BJ (cell line): ENCODE measurements at places on chromosomes 2 and 18.

DNA sequence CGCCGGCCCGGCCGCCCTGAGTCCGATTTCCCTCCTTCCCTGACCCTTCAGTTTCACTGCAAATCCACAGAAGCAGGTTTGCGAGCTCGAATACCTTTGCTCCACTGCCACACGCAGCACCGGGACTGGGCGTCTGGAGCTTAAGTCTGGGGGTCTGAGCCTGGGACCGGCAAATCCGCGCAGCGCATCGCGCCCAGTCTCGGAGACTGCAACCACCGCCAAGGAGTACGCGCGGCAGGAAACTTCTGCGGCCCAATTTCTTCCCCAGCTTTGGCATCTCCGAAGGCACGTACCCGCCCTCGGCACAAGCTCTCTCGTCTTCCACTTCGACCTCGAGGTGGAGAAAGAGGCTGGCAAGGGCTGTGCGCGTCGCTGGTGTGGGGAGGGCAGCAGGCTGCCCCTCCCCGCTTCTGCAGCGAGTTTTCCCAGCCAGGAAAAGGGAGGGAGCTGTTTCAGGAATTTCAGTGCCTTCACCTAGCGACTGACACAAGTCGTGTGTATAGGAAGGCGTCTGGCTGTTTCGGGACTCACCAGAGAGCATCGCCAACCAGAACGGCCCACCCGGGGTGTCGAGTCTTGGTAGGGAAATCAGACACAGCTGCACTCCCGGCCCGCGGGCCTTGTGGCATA lies 4.6 kb downstream of the SIX2 start:
- DNase-seq, result no peak

GRCh38 chr2:192773044-192773443 lies 578.3 kb upstream of the TMEFF2 start:
- DNase-seq, result no peak

- DNase-seq, result no peak
These were observed 12.3 kb upstream of the POLI start for GRCh38 chr18:54257015-54257414.

DNA sequence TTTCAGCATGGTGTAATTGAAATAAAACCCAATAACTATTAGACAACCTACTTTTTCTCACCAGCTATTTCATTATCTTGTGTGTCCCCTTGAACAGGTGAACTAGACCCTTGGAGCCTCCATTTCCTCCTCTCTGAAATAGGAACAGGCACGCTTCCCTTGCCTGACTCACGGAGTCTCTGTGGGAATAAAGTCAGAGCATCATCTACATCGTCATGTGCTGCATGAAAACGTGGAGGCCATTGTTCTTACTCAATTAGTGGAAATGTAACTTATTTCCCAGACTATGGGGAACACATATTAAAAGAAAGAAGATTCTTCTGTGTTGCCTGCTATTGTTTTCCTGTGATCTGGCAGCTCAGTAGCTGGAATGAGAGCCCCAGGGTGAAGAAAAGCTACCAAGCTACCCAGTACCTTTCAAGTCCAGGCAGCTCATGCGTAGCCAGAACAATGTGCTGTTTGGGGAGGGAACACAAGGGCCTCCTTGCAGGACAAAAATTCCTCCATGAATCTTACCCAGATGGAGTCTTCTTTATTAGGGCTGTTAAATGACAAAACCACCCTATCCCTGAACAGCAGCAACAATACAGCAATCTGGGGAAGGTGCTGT lies 59.8 kb downstream of the SOX11 start:
- no peak for DNase-seq

DNA sequence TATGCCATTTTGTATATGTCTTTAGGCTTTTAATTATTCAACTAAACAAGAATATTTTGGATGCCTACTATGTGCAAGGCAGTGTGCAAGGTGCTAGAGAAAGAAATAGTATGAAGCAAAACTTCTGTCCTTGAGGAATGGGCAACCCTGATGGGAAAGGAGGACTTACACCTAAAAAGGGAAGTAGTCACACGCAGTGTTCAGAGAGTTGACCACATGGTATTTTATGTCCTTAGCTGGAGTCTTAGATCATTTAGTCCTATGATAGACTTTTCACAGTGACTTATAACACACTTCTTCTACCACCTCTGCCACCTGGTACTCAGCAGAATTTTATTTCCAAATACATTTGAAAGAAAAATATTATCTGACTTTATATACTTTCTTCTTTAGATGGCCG lies 291.6 kb downstream of the PLCL1 start:
- DNase-seq, result no peak

- DNase-seq, result no peak
These were observed 59.3 kb downstream of the PMAIP1 start for GRCh38 chr18:59959073-59959472.

DNA sequence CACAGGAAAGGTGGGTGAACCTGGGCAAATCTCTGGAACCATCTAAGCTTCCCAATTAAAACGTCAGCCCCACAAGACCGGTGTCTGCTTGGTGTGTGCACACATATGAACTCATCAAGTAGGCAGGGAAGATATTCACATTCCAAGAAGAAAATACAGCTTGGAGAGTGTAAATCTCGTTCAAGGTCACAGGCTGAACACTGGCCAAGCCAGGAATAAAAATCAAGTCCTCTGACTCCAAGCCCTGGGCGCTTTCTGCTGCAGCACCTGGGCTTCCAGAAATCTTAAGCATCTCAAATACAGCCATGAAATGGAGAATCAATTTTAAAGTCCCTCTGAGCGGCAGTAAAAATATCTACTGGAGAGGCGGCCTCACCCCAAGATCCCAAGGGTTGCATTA lies 150.9 kb downstream of the TWIST2 start:
- DNase-seq, result no peak

GRCh38 chr2:127413782-127414637 lies 4.2 kb upstream of the PROC start:
- peak; percentile 39 for DNase-seq

- no peak for DNase-seq
These were observed 410.4 kb downstream of the MEIS1 start for GRCh38 chr2:66845307-66845706.

DNA sequence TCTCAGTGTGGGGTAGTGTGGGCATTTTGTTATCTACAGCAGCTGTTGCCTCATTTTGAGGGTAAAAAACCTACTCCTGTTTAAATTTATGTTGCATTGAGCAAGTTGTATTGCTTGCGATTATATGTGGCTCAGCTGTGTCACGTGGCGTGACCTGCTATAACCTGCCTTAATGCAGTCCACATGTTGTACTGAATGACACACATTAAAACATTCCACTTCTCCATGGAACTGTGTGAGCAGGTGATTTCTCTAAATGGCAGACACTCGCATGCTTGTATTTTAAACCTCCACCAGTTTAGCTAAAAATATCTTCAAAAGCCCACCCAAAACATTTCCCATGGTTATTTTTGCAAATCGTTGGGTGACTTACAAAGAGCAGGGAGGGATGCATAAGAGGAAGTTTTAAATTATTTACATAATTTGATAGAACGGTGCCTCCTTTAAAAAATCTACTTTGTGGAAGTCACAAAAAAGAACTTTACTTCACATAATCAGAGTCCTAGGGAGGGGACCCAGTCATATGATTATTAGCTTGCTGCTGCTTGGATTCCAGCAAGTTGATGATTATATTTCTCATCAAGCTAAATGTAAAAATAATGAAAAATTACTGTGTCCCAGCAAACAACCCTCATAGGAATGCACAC lies 163.3 kb upstream of the ZEB2 start:
- no peak for DNase-seq

- no peak for DNase-seq
These were observed 135.1 kb downstream of the ACTR3 start for GRCh38 chr2:114025030-114025429.

GRCh38 chr2:160035125-160035524 lies 27.3 kb downstream of the PLA2R1 start:
- DNase-seq, result no peak

DNA sequence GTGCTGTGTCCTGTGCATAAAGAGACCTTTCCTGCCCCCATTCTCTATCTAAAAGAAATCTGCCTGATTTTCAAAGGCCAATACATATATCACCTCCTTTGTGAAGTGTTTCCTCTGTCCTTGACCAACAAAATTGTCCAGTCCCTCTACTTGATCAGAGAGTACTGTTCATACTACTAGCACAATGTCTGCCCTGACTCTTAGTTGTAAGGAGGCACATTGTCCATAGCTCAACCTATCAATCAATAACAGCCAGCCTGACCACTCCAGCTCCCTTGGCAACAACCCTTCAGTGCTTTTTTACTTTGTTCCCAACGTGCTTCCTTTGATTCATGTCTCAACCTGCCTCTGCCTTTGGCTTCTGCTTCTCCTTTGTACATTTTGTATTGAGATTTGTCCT lies 398.9 kb downstream of the TRIB2 start:
- no peak for DNase-seq

- DNase-seq, result peak; percentile 42
These were observed 169.1 kb upstream of the THUMPD2 start for GRCh38 chr2:39948016-39948719.

DNA sequence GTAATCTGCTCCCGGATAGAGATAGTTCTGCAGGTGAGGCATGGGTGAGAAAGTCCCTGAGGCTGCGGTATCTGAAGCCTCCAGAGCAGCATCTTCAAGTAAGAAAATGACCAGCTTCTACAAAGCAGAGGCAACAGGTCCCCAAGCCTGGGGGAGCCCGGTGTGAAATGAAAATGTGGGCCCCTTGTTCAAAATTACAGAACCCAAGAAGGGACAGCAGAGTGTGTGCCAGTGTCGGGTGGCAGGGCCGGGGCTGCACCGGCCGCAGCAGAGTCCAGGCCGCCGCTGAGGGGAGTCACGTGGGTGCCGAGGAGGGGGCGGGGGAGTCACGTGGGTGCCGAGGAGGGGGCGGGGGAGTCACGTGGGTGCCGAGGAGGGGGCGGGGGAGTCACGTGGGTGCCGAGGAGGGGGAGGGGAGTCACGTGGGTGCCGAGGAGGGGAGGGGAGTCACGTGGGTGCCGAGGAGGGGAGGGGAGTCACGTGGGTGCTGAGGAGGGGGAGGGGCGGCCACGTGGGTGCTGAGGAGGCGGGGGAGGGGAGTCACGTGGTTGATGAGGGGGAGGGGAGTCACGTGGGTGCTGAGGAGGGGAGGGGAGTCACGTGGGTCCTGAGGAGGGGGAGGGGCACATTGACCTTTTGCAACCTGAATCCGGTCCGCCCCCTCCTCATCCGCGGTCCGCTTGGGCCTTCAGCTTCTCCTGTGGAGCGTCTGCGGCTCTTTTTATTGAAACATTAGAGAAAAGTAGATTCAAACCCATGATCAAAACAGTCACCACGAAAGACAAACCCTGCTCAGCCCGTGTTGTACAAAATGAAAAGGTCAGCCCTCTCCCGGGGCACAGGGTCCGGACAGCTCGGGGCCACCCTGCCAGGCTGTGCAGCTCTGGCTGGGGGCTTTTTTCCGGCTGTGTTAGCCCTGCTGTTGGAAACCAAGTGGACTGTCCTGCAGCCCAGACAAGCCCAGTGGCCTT lies 10.4 kb downstream of the COLEC11 start:
- DNase-seq, result no peak

DNA sequence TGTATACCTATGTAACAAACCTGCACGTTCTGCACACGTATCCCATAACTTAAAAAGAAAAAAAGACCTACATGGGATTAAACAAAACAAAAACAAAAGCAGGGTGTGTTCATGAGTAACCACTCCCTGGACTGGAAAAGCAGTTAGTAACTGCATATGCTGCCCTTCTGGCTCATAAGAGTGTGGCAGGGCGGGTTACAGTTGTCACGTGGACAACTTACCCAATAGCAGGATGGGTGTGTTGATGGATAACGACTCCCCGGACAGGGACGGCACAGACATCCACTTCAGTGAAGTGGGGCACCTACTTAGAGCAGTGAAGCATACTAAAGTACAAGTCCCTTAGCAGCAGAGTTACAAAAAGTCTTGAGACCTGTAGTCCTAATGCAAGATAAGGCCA lies 136.7 kb downstream of the CCBE1 start:
- no peak for DNase-seq
